ENCODE measurements at places on chromosomes 3 and 15.

DNA sequence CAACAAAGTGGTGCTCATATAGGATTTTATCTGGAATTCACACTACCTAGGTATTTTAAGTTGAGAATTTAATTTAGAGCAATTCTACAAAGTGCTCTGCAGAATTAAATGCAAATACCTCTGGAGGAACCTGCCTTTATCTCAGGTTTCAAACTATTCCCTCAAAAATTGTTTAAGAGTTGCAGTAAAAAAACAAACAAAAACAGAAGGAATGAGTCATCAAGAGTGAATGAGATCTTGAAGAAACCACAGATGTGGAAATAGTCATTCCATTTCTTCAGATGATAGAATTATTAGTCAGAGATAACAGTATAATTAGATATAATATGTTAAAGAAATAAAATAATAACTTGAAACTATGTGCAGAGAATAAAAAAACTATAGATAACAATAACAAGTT lies 80.8 kb upstream of the SCN5A start:
- DNase-seq, result no peak

DNA sequence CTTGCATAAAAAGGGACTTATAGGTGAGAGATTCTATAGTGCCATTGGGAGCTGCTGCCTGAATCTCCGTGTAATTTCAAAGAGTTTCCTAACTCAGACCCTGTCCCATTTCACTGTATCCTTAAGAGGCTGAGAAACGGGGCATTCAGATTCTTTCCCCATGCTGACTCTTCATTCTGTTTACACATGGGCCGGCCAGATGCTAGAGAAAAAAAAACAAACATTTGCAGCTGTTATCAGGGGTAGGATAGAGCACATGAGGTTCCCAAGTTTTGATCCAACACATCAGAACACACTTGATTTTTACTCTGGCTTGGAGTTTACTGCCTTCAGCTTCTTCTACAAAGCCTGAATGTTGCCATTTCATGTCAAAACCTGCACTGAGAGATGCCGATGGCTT lies 215.9 kb upstream of the TPRG1 start:
- DNase-seq, result no peak

GRCh38 chr15:45795440-45796069 lies 160.7 kb downstream of the SQOR start:
- DNase-seq, result no peak

DNA sequence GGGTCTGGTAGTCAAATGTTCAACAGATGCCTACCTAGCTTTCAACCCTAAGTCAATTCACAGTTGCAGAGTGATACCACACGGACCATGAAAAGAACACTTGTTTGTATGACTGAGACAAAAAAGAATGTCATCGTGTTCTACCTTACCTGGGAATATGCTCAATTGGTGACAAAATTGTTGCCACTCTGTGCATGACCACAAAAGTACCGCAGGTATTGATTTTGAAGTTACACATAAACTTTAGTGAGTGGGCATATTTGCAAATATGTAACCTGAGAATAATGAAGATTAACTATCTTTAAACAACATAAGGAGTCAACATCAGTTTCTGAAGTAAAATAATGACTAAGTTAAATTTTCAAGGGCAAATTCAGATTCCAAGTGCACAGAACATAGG lies 53.4 kb upstream of the SNRPN start:
- no peak for DNase-seq

DNA sequence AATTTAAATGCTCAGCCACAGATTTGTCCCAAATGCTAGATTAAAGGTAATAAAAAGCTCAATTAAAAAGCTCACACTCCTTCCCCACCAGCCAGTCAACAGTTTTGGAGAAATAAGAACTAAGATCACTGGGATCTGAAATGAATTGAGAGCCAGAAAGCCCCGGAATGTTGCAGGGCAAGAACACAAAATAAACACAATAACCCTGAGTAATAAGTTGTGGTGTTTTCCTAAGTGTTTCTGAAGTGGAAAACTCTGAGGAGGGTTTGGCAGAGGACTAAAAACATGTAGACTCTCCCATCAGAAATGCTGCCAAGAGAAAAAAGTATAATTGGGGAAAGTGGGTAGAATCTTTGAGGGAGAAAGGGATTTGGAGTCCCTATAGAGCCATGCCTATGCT lies 127.8 kb downstream of the ABI3BP start:
- DNase-seq, result no peak

GRCh38 chr3:79672075-79672474 lies 95.7 kb downstream of the ROBO1 start:
- DNase-seq, result no peak
